ENCODE measurements at places on chromosomes 16 and 17. TPM values are rescaled to one million over a fixed set of nuclear protein-coding genes. Genes with fewer than 3 reads are reported as not detected.

The CLEC19A gene
- 0.20 TPM for total RNA-seq

DNA sequence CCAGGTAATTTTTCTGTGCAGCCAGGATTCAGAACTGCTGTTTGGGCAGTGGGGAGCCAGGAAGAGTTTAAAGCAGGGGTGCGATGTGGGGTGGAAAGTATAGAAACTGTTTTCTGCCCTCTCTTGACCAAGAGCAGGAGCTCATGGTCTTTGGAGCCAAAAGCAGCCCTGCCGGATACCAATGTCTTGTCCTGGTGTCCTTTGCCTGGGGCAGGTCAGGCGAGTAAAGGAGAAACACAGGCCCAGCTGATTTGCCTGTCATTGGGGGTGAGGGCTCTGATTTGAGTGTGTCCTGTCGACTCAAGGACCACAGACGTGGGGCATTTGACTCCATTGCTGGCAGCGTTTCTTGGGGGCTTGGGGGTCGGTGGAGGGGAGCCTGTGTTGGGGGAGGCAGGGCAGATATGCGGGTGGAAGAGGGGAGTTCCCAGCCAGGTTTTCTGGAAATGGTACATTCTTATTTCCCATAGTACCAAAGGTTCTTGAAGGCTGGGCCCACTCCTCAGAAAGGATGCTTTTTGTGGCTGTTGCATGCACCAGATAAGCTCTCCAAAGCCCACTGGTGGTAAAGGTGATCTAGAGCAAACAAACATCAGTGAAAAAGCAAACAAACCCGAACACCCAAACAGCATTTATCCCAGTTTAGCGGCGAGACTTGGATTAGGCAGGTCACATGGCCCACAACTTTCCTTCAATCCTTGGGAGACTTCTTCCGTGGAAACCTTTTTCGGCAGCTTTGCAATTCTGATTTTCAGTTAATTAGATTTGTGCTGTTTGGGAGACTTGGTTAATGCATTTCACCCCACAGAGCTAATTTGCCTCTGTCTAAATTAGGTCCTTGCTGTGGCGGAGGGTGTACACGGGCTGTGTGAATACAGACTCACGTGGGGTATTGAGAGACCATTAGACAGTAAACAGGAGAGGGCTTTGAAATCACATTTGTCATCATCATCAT is 59.0 kb downstream of the MSI2 start:
- DNase-seq = no peak

DNA sequence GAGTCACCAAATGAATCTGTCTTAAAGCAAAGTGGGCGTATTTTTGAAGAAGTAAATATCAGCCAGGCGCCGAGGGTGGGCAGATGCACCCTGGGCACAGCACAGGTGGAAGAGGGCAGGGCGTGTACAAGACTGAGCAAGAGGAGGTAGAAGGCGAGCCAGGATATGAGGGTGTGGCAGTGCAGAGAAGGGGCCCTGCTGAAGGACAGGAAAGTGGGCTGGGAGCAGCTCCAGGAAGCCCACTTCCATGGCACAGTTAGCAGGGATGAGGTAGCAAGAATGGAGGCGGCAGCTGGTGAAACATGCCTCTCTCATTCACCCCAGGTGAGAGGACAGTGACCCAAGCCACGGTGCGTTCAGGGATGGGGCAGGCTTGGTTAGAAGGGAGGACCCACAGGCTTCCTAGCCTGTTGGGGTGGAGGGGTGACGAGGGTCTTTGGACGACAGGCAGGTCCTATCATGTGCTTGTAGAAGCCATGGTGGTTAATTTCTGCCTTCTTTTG is 149.3 kb downstream of the CLEC16A start:
- DNase-seq = no peak

GRCh38 chr17:21196126-21196525 is 17.8 kb downstream of the TMEM11 start:
- DNase-seq = no peak

The KIF2B gene
- total RNA-seq = not detected

DNA sequence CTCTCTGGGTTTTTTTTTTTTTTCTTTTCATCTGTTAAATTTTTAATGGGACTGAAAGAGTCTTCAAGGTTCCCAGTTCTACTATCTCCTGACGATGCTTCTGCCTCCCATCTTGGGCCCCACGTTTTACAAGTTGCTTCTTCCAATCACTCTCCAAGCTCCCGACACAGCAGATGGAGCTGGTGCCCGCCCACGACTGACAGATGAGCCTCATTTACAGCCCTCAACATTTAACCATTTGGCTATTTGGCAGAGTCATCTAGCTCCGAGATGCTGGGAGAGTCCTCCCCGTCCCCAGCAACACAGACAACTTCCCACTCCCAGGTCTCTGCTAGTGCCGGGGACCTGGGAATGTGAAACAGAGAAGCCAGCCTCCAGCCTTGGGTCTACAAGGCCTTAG is 276.9 kb downstream of the SHISA9 start:
- no peak for DNase-seq

The SETD6 gene
- total RNA-seq = 55.6 TPM

The TMC8 gene
- 1.9 TPM for total RNA-seq
